ENCODE measurements at places on chromosomes 3 and 15.

DNA sequence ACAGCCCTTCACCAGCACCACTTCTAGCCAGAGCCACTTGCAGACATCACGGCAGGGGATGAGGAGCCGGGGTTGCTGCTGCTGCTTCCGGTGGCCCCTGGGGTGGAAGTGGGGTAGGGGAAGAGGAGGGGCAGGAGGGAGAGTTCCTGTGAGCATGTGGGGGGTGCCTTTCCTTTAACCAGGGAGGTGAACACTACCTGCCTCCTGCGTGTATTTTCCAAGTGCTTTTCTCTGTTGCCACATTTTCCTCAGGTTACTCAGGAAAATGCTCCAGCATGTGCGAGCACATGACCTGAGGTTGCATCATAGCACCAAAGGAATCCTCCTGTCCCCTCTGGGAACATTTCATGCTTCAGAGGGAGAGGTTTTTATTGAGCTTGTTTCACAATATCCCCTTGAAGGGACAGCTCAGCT lies 12.2 kb upstream of the SACM1L start:
- DNase-seq = no peak

- no peak for DNase-seq
Measured at GRCh38 chr15:50065279-50065678, 53.8 kb downstream of the ATP8B4 start.

DNA sequence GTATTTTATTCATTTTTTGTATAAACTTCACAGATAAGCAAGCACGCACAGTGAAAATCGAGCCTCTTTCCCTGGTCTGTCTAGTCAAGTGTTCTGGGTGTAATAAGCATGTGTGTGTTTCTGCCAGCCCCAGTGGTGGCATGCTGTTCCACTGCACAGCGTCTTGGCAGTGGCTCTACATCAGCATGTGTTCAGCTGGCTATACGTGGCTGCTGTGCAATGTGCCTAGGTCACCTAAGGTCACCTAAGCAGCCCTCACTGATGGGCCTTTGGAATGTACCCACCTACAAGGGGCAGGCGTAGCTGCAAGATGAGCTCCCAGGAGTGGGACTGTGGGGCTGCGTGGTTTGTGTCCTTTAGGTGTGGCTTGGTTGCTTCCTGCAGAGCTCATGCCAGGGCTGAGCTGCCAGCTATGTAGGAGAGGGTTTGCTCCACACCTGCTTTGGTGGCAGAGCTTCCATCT lies 4.9 kb downstream of the LIMD1 start:
- no peak for DNase-seq

DNA sequence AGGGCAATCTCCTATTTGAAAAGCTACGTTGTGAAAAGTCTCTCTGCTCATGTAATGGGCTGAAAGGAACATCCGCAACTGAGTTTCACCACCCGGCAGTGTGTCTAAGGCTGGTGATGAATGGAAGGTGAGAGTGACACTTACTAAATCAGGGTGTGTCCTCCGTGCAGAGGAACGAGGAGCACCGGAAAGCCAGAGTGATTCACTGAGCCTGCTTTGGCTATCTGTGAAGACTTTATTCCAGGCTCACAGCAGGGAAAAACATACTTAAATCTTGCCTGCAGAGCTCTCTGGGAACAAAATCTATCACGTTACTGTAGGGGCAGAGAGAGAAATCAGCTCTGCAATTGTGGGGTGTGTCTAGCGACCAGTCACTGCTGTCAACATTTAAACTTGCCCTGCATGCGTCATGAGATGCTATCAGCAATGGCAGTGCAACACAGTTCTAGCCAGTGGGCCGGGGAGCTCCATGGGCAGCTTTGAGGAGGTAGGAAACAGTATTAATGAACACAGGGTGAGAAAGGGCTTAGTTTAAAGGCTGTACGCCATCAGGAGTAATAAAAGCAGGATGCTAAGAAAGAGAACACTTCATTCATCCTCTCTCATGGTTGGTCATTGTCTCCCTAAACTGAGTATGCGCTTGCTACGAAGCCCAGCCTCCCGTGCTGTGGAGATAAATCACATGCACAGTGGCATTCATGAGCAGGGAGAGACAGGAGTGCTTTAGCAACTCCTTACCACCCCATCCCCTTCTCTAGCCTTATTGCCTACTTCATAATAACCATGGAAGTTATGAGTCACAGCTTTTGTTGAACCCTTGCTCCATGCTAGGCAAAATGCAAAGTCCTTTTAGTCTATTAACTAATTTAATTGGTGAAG lies 542.7 kb upstream of the ADAMTS9 start:
- no peak for DNase-seq

DNA sequence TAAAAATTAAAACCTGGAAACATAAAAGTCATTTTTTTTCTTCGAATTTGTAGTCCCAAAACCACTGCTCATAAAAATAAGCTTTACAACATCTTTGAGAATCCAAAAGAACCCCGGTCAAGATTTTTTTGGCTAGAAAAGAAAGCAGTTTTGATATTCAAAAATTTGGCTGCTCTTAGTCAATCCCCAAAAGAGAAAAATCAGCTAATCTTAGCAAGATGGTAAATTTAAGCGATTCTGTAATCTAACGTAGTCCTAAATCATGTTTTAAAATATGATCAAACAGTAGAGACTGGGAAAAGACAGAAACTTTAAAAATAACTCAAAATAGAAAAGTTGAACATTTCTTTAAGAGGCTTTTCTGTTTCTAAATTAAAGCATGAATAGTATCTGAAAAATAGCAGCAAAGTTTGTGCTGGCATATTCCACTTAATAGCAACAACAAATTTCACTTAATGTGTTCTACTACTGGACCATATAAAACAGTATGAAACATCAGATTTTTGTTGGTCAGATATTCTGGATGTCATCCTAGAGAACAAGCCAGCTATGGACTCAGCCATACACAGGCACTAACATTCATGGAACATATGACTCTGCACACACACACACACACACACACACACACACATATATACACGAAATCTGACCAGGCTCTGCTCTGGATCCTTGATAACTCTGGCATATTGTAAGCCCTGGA lies 19.1 kb upstream of the NR2F2 start:
- no peak for DNase-seq

DNA sequence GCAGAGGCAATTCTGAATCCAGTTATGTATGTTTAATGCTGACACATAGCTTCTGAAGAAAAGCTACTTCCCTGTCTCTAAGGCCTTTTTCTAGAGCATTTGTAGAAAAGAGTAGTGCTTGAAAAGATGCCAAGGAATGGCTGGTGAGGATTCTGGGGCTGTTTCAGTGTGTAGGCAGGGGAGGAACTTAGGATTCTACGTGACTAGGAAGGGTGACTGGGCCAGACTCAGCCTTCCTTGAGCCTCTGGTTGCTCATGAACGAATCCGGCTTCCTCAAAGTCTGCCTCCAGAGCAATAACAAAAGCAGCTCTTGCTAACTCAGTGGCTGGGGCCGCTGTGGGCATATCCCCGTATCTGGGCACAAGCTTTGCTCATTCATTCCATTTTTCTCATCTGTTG lies 104.8 kb upstream of the WNT5A start:
- DNase-seq = no peak

- no peak for DNase-seq
Measured at GRCh38 chr3:52524258-52524751, 9.4 kb downstream of the NT5DC2 start.

DNA sequence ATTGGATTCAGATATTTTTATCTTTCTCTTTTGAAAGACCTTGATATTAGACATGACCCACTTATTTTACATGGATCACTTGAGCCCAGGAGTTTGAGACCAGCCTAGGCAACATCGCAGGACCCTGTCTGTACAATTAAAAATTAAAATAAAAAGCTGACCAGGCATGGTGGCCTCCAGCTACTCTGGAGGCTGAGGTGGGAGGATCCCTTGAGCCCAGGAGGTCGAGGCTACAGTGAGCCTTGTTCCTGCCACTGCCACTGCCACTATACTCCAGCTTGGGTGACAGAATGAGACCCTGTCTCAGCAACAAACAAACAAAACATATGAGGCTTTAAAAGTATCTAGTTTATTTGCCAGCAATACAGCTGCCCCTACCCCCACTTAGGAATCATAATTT lies 1.6 kb downstream of the RNF7 start:
- DNase-seq = no peak

DNA sequence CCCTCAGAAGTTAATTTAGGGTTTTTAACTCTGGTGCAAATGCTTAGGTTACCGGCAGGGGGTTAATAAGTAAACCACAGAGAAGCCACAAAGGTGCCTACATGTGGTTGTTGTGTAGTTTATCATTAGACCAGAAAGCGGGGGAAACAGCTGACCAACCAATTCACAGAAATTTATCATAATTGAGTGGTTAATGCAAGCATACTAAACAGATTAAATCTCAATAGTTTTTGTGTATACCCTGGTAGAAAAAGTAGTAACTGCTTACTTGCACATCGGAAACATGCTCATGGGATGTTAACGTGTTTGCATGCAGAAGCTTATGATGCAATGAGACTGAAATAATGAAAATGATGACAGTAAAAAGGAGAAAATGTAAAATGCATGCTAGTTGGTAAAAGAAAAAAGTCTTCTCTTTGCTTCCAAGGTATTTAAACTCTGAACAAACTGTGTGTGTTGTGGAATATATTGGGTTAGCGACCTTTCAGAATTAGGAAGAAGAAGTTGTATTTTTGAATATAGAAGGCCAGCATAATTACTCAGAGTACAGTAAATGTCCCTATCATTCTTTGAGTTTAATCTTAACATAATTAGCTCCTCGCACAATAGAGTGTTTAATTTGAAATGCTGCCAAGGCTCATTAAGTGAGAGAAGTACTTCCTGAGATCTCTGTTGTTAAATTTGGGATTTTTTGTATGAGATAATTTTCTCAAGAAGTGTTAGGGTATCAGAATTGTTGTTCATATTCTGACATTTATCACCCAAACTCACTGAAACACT lies 316.2 kb downstream of the PTPRG start:
- DNase-seq = no peak

GRCh38 chr3:156680243-156680914 lies 6.0 kb downstream of the TIPARP start:
- DNase-seq = no peak

- DNase-seq = no peak
Measured at GRCh38 chr15:70182858-70183695, 85.4 kb upstream of the TLE3 start.

GRCh38 chr3:171321559-171322360 lies 138.4 kb downstream of the TNIK start:
- no peak for DNase-seq

DNA sequence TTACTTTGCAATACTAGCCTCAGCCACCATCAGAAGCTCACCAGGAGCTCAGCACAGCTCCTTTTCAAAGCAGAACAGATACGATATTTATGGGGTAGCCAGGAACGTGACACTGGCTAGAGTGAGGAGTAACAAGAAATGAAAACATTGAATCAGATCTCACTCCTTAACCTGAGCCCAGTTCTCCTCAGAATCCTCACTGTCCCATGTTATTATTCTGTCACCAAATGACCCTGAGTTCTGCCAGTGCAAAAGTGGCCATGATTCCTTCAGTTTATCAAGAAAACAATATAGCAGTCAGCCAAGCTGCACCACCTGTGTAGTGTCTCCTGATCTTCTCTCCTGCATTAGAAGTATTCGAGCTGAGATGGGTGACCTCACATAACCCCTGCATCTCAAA lies 956.7 kb downstream of the TUSC7 start:
- DNase-seq = peak; percentile 41

DNA sequence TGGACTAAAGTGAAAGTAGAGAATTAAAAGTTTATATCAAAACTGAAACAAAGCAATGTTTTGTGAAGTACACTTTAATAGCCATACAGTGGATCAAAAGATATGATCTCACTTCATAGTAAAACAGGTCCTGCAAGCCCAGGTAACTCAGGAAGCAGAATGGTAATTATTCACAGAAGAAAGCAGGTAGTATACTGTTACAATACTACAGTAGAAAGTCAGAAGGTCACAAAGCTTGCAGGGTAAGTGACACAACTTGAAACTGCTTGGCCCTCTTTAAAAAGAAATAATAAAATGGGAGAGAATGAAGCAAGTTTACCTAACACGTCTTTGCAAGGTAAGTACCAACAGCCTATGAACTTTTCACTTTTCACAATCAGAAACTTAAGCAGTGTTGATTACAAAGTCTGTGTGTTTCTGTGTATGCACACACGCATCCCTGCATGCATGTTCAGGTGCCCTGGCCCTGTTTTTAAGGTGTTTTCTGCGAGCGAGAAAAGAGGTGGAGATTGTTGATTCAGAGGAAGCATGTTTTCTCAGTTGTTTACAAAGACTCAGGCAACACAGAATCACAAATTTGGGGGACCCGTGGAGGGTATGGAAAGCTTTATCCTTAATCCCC lies at the start of gene NAALADL2:
Gene NAALADL2 (plus strand): TSS at position 221 of the 622 bp plus-strand sequence.
- DNase-seq = peak; percentile 41

- no peak for DNase-seq
Measured at GRCh38 chr15:65044724-65045481, at the start of gene SLC51B. TSS of gene SLC51B (plus strand) at chr15:65045387. CDS start at chr15:65050005, 4,618 bp downstream.

Measured in left kidney (tissue), 8 donors.